NCI-H2107 (cell line): ENCODE measurements at places on chromosomes 1 and 21.
A peak's percentile ranks its signal among the peaks of the same experiment; 100 is the strongest.

GRCh38 chr1:158687037-158687436, 522 bp upstream of the SPTA1 start:
- no peak for DNase-seq

- DNase-seq, result no peak
Observed at GRCh38 chr1:4033713-4034112, 133.6 kb upstream of the C1orf174 start.

DNA sequence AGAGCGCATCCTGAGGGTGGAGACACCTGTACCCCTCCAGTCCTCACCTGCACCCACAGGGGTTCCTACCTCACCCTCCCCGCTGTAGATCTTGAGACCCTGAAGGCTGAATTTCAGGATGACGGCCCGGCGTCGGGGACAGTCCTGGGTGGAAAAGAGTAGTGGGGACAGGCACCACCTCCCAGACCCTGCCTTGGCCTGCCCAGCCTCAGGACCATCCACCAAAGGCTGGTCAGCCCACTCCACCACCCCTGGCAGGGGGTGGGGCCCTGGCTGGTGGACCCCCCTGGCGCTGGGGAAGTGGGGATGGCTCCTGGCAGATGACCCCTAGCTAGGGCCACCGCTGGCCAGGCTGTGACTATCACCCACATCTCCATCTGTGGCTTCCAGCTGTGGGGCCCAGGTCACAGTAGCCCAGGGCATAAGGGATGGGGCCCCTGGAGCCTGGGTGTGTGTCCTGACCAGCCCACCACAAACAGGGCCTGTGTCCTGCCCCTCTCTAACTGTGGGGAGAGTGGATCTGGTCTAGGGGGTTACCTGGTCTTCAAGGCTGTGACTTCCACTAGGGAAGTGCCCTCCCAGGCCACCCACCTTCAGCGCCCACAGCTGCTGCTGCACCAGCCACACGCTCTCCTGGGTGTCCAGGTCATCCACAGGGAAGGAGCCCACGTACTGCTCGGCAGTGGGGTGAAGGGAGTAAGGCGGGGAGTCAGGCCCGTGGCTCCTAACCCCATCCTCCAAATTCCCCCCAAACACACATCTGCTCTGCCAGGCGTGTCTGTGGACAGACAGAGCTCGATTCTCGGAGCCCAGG, 5.4 kb downstream of the SH2D5 start:
- no peak for DNase-seq

DNA sequence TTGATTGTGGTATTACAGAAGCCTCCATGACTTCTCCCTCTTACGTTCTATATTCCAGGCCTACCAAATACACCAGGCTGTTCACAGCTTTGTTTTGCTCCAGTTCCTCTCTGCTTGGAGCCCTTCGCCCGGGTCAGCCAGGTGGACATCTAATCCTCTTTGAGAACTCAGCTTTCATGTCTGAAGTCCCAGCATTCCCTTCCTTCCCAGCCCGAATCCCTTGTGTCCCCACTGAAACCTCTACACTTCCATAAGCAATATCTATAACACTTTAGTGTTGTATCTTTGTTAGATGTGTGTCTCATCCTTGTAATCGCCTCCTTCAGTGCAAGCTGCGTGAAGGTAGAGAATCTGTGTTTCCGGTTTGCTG, 1.9 kb downstream of the RNF11 start:
- DNase-seq, result no peak

GRCh38 chr1:247102381-247102780, 1.8 kb downstream of the ZNF669 start:
- DNase-seq, result no peak

DNA sequence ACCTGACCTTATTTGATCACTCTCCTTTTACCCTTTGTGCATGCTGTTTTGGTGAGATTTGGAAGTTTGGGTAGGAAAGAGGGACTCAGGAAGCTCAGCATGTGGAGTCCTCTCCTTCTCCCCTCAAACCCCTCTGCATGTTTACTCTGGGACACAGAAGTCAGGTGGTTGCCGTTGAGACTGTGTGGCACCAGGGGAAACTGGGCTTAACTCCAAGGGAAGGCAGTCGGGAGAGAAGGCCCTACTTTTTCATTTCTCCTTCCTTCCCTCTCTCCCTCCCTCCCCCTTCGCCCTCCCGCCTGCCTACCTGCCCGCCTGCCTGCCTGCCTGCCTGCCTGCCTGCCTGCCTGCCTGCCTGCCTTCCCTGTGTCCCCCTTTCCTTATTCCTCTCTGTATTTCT, 34.8 kb upstream of the TTC22 start:
- DNase-seq, result no peak

- DNase-seq, result no peak
Observed at GRCh38 chr1:186404454-186405051, 28.9 kb downstream of the ODR4 start.

- DNase-seq, result no peak
Observed at GRCh38 chr1:192880231-192880630, 71.4 kb downstream of the RGS2 start.

DNA sequence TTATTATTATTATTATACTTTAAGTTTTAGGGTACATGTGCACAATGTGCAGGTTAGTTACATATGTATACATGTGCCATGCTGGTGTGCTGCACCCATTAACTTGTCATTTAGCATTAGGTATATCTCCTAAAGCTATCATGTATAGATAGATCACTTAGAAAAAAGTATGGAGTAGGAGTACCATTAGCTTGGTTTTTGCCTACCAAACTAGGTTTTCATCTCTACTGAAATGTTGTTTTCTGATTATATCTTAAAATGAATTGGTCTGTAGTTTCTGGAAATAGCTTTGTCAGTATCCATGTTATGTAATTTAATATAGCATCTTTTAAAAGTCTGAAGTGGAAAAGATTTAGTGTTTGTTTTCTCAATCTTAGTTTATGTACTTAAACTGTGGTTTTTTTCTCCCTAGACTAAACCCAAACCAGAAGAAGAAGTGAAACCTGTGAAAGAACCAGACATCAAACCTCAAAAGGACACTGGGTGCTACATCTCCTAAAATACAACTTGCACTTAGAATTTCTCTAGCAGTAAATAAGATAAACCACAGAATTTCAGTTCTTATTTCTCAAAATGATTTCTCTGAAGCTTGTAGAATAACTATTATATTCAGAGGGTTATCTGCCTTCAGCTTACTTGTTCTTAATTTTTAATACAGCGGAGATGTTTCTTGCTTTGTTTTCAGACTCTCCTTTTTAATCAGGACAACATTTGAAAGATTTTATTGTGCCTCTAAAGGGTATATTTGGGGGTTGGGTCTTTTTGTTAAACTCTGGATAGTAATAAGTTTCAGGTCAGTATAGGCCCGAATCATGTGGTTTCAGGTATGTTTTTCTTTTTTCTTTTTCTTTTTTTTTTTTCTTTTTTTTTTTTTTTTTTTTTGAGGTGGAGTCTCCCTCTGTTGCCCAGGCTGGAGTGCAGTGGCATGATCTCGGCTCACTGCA, 4.5 kb upstream of the FAM177B start:
- no peak for DNase-seq

DNA sequence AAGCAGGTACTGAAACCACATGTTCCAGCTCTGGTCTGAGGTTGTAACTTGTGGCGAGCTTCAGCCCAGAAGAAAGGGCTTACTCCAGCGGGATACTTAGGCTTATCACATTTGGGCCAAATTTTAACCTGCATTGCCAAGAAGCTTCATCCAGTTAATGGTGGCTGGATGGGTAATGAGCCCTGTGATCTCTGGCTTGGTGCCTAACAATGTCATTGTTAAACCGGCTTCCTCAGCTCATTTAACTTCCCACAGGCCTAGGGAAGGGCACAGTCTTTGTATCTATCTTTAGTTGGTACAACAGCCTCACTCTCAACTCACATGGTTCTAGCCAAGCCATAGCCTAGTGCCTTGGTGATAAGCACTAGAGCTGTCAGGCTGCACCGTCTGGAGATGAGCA, 43.6 kb upstream of the CCDC190 start:
- DNase-seq, result no peak

GRCh38 chr1:81226603-81226928, 574.2 kb upstream of the ADGRL2 start:
- no peak for DNase-seq

- DNase-seq, result peak; percentile 31
Observed at GRCh38 chr1:235996048-235996785, 68.7 kb downstream of the NID1 start.

GRCh38 chr21:42820616-42821465, 58.5 kb downstream of the WDR4 start:
- DNase-seq, result no peak

DNA sequence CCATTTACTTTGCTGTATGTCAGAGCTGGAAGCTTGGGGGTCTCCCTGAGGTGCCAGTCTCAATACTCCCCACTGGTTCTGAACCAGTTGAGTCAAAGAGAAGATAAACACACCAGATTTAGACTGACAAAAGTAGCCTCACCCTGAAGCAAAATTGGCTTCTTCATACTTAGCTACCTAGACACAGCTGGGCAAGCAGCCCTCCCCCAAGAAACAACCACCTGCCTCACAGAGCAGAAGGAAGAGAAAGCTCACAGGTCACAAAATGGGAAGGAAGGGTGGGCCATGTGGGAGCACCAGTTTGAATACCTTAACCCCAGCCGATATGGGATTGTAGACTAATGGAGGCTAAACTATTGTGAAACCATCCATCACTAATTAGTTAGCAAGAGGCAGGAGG, 24.6 kb upstream of the MYSM1 start:
- DNase-seq, result no peak

DNA sequence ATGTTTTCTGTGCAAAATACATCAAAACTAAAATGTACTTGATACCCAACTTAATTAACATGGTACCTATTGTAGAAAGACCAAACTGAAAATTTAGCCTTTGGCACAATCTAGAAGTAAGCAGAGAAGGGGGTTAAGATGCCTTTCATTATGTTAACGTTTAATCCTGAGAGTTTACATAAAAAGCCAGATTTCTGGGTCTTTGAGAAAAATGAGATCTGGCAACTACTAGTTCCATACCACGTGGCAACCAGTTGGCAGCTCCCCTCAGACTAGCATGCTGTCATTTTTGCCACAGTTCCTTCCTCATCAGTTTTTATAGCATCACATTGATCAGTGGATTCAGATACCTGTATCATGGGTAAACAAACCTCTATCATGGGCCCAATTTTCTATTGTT, 1.5 kb downstream of the RO60 start:
- no peak for DNase-seq

DNA sequence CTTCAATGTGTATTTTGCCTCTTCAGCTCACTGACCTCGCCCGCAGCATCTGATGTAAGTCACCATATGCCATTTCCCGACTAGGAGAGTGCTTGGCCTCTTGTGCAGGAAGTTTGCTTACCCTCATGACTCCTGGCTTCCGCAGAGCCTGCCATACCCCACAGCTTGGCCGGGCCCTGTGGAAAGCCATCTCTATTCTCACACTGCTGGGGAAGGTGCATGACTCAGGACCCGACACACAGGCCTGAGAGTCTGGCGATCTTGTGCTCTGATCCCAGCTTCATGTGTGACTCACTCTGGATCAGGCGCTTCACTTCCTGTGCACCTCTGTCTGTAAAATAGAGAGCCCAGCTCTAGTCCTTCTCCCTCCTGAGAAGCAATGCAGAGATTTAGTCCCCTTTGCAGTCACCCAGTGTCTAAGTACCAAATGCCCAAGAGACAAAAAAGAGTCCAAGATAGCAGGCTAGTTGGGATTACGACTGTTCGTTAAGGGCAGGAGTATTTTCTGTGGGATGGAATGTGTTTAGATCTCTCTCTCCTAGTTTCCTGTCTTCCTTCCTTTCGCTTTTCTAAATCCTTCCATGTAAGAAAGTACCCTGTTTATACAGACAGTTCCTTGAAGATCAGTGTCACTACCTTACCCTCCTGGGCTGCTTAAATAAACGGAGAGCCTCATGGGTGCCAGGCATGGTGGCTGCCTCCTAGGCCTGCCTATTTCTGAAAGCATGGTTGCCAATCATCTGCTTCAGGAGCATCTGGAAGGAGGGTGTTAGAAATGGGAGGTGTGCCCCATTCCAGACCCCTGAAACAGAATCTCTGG, 62.8 kb upstream of the KIF26B start:
- DNase-seq, result no peak

- DNase-seq, result no peak
Observed at GRCh38 chr1:12371053-12371452, 141.2 kb downstream of the VPS13D start.

DNA sequence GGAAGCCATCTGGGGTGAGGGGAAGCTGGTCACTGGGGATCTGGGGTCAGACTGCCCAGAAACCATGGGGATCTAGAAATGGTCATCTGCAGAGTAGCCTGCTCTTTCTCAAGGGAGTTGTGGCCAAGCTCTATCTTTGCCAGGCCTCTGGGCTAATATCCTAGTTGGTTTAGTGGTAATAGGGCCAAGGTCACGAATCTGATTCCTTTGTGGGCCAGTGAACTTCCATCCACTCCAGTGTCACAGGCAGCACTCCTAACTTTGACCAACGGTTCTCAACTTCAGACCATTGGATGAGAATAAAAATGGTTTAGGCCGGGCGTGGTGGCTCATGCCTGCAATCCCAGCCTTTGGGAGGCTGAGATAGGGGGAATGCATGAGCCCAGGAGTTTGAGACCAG, 28.1 kb upstream of the PPP2R5A start:
- DNase-seq, result no peak

DNA sequence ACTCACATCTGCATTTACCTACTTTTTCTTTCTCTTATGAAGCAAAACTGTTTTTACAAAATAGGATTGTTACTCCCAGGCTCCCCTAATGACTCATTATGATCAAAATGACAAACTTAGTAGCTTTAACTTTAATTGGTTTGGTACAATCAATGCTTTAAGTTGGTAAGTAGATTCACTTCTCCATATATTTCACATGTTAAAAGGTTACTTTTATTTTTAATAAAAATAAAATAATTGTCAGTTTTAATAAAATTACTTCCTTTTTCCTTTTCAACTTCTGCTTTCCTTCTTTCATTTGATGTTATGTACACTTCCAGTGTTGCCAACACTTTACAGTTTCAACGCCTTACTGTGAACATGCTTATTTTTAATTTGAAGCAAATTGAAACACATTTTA, 477.6 kb downstream of the SETD4 start:
- DNase-seq, result no peak

- no peak for DNase-seq
Observed at GRCh38 chr1:93976291-93976690, 67.1 kb upstream of the GCLM start.

DNA sequence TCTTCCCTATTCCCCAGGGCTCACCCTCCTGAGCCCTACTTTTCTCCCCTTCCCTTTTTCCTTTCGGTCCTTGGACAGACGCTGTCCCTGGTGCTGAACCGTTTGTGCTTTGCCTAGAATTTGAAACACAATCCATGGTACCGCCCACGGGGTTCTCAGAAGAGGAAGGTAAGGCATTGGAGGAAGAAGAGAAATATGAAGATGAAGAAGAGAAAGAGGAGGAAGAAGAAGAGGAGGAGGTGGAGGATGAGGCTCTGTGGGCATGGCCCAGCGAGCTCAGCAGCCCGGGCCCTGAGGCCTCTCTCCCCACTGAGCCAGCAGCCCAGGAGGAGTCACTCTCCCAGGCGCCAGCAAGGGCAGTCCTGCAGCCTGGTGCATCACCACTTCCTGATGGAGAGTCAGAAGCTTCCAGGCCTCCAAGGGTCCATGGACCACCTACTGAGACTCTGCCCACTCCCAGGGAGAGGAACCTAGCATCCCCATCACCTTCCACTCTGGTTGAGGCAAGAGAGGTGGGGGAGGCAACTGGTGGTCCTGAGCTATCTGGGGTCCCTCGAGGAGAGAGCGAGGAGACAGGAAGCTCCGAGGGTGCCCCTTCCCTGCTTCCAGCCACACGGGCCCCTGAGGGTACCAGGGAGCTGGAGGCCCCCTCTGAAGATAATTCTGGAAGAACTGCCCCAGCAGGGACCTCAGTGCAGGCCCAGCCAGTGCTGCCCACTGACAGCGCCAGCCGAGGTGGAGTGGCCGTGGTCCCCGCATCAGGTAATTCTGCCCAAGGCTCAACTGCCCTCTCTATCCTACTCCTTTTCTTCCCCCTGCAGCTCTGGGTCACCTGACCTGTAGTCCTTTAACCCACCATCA, 10.4 kb downstream of the BCAN start:
- no peak for DNase-seq
